ENCODE measurements at places on chromosomes 16 and 17.

- H3K27me3 ChIP-seq, result peaks cover 4% of the 10 kb centered on the region
- no peak overlapping the region for H3K4me3 ChIP-seq
- H3K36me3 ChIP-seq, result no peaks in the 10 kb centered on the region
- no peak for DNase-seq
These were observed 15.7 kb downstream of the SLC6A4 start for GRCh38 chr17:30219833-30220232.

DNA sequence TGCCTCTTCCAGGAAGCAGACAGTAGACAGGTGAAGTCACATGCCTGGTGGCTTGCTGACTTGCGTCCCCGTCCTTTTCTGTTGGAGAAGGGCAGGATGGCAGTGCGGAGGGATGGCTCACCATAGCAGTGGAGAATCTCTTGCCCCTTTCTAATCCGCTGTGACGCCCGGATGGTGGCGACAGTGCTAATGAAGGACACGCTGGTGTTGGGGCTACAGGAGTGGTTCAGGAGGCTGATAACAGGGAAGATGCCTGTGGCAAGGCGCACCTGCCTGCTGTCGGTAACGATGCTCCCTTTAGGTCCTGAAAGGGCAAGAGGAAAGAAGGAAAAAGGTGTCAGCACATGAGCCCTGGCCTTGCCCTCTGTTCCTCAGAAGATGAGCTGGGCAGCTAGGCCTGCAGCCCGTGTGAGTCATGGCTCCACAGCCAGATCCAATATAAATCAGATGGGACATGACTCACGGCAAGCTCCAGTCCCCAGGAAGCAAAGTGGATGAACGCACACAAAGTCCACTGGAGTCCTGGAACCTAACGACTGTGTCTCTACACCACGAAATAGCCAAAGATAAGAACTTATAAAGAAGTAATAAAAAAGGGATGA is 25.5 kb downstream of the SERPINF1 start:
- no peak overlapping the region for H3K4me3 ChIP-seq
- no peaks in the 10 kb centered on the region for H3K4me1 ChIP-seq
- H3K27me3 ChIP-seq, result no peaks in the 10 kb centered on the region

DNA sequence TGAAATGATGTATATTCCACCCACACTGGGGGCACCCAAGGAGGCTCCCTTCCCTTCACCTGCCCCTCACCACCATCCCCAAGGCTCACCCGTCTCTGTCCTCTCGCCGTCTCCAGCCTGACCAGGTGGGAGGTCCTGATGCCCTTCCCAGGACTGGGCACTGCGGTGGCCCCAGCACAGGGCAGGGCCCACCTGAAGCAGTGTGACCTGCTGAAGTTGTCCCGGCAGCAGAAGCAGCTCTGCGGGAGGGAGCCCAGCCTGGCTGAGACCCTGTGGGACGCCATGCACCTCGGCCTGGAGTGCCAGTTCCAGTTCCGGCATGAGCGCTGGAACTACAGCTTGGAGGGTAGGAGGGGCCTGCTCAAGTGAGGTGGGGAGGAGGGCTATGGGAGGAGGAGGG is 9.9 kb downstream of the PPY start:
- no peak for DNase-seq
- H3K27ac ChIP-seq, result no peak overlapping the region
- no peaks in the 10 kb centered on the region for H3K36me3 ChIP-seq
- H3K27me3 ChIP-seq, result peaks cover 1% of the 10 kb centered on the region

DNA sequence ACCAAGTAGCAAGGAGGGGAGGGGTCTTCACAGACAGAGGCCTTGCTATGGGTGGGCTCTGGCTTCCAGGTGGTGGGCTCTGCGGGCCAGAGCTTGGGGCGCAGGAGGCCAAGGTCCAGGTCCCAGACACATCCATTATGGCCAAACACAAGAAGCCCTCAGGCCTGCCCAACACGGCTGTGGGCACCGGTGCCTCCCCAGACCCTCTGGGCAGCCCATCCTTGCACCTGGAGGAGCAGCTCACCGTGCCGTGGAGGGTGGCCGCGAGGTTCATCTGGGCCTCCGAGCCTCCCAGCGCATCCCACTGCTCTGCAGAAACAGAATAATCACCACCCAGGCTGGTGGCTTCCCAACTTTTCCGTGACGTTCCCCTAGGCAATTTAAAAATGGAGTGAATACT is 55.9 kb downstream of the TBC1D16 start:
- no peaks in the 10 kb centered on the region for H3K4me1 ChIP-seq
- H3K36me3 ChIP-seq, result no peaks in the 10 kb centered on the region
- no peaks in the 10 kb centered on the region for H3K27me3 ChIP-seq
- DNase-seq, result no peak
- no peak overlapping the region for H3K27ac ChIP-seq
- H3K4me3 ChIP-seq, result no peak overlapping the region

DNA sequence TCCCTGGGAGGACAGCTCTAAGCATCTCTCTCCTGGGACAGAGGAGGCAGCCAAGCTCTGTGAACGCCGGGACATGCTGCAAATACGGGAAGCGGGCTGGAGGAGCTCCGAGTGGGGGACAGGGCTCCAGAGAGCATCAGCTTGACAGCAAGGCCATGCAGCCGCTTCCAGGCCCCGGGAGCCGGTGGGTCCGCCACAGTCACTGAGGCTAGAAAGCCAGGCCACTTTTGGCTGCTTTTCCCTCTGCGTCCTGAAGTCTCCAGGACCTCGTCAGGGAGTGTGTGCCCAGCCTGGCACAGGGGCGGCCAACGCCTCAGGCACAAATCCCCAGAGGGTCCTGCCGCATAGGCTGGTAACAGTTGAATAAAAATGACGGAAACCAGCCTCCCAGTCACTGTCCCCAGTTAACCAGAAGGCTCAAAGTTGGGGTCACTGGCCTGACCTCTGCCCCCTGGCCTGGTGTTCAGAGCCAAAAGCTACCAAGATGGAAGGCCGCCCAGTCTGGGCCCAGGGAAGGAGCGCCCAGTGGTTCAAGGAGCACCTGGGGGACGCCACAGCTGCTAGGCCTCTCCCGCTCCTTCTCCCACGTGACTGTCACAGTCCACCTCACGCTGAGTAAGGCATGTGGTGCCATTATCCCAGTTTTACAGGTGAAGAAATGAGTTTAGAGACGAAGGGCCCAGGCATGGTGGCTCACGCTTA is 3.2 kb upstream of the TRIM65 start:
- peaks cover 12% of the 10 kb centered on the region for H3K4me1 ChIP-seq
- H3K27ac ChIP-seq, result no peak overlapping the region
- DNase-seq, result no peak
- no peak overlapping the region for H3K4me3 ChIP-seq

All from naive thymus-derived CD8-positive, alpha-beta T cell (primary cell).